Peyer's patch (tissue), 4 donors: ENCODE measurements at places on chromosomes 2 and 18. TPM values are rescaled to one million over a fixed set of nuclear protein-coding genes. Genes with fewer than 3 reads are reported as not detected.

DNA sequence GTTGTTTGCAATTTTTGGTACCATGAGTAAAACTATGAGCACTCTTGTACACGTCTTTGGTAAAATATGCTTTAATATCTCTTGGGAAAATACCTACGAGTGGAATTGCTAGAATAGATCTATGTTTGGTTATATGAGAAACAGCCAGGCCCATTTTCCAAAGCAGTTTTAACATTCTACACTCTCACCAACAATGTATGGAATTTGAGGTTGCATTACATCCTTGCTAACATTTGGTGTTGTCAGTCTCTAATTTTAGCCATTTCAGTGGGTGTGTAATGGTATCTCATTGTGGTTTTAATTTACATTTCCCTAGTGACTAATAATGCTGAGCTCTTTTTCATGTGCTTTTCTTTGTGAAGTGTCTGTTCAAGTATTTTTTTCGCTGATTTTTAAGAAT is 118.9 kb upstream of the TCF4 start:
- no peak for DNase-seq
- no peaks in the 10 kb centered on the region for H3K36me3 ChIP-seq
- H3K4me1 ChIP-seq, result no peaks in the 10 kb centered on the region
- no peak overlapping the region for H3K4me3 ChIP-seq

DNA sequence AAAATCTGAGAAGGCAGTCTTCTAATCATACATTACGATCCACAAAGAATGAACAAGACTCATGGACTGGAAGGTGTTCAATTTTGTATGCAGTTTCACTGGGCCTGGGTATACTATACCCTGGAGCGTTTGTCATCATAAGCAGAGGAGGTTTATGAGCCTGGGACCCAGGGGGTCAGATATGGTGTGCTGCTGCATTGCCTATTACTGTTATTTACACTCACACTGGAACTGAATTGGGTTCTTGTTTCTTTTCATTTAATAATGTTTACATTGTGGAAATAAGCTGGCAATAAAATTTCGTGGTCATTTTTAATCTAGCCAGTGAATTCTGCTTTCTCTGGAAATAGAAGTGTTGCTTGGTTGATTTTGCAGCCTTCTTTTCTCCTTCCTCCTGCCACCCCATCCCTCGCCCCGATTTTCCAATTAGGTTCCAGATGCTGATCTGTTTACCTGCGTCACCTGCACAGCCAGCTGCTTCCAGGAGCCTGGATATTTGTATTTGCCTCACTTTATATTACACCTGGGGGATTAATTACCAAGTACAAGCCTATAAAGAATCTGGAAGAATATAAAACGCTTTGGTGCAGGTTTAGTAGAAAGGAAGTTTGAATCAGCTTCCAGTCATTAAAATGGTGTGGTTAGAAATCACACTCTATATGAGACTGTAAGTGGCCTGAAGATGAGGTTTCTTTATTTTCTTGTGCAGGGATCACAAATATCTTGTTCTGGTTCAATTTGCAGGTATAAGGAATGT is 234.4 kb downstream of the SOCS6 start:
- H3K4me1 ChIP-seq, result no peaks in the 10 kb centered on the region
- H3K4me3 ChIP-seq, result no peak overlapping the region
- no peak for DNase-seq

DNA sequence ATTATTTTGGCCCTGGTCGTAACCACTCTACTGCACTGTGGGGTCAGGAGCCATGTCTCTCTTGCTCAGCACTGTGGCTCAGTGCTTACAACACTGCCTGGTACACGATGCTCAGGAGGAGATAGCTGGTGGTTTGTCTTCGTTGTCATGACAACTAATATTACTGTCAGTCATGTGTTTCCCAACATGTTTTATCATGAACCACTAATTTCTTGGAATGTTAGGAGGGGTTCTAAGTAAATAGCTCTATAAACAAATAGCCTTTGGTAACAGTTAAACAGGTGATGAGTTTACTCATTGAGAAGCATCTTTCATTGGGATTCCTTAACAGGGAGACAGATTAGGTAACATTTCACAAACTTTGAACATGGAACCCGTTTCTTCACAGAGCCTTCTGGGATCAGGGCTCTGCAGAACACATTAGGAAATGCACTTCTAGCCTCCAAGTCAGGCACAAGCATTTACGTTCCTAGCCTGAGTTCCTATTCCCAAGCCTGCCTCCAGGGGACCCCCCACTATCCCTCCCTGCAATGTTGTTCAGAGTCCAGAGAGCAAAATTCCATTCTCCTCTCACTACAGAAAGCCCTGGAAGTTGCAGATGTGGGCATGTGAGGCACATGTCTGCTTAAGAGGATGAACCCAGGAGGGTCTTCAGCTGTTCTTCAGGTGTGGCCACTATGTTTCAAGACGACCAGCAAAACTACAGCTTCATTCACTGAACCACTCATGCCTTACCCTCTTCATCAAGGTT is 6.4 kb upstream of the RBM44 start:
- no peak overlapping the region for H3K27ac ChIP-seq
- no peaks in the 10 kb centered on the region for H3K27me3 ChIP-seq
- H3K4me3 ChIP-seq, result no peak overlapping the region
- H3K36me3 ChIP-seq, result no peaks in the 10 kb centered on the region

The RPS27A gene
- 518 TPM for total RNA-seq

DNA sequence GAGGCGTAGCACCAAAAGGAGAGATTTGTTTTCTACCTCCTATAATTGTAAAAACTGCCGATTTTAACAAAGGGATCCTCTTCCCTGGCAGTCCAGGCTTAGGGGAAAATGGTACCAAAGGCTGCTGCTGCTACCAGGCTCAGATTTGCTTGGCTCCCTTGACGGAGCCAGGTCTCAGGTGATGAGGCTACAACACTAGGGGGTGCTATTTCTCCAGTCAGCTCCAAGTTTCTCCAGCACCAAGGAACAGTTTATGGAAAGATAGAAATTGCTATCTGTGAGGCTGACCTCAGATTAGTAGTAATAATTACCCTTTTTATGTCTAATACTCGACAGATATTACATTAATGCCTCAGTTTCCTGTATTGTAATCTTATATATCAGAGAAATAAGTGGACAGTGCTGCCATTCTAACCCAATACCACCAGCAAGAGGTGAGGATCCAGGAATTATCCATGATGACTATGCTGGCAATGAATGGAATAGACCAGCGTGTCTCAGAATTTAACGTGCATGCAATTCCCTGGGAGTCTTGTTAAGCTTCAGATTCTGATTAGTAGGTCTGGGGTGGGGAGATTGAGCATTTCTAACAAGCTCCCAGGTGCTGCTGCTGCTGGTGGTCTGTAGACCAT is 111.3 kb downstream of the ESCO1 start:
- H3K27ac ChIP-seq, result no peak overlapping the region
- no peak overlapping the region for H3K4me3 ChIP-seq
- H3K36me3 ChIP-seq, result no peaks in the 10 kb centered on the region

- peaks cover 87% of the 10 kb centered on the region for H3K36me3 ChIP-seq
- no peaks in the 10 kb centered on the region for H3K4me1 ChIP-seq
- DNase-seq, result peak; percentile 88
- no peaks in the 10 kb centered on the region for H3K27me3 ChIP-seq
Observed at GRCh38 chr2:233443511-233444183, 89.4 kb downstream of the DGKD start.

The SLC23A3 gene
- total RNA-seq, result 5.0 TPM
